ENCODE measurements at places on chromosomes 6 and 20. TPM values are rescaled to one million over a fixed set of nuclear protein-coding genes. Genes with fewer than 3 reads are reported as not detected.

APOM gene
- 1.8 TPM for total RNA-seq

GRCh38 chr6:51489133-51489532, 598.3 kb downstream of the PKHD1 start:
- no peak for DNase-seq

GRCh38 chr6:166483573-166484250, 101.0 kb upstream of the MPC1 start:
- DNase-seq: no peak

DNA sequence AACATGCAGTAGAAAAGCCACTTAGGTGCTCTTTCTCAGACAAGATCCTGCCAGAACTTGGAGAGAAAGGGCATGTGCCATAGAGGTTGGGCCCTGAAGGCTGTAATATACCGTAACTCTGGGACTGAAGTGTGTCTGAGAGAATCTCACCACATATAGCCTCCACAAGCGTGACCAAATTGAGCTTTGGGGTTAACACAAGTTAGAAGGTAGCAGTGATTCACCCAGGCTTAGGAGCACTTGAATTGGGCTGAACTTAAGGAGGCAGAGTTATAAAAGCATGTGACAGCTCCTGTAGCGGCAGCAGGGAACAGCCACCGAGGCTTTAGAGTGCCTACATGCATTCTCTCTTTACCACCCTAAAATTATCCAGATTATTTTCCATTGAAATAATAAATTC, 361.6 kb downstream of the PHF3 start:
- DNase-seq: no peak

- peak; percentile 51 for DNase-seq
These were observed 19.0 kb downstream of the DLL1 start for GRCh38 chr6:170271771-170272314.

BEND6 gene
- total RNA-seq: not detected

DNA sequence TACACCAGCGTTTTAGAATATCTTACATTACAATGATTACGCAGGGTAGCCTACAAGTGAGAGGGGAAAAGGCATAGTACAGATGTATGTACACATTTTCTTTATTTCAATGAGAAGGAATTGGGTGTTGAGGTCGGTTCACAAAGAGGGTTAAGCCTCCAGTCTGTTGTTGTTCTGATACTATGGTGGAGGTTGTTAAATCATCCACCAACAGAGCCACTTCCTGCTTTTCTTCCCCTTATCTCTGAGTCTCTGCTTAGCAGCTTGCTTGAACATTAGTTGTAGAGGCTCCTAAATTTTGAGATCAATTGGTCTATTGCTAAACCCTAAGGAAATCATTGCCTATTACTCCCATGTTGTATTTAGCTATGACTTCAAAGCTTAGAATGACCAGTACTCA, 7.3 kb downstream of the RGS17 start:
- no peak for DNase-seq

- peak; percentile 59 for DNase-seq
These were observed 30.6 kb downstream of the MRPL14 start for GRCh38 chr6:44096612-44097011.

RIMS1 gene
- total RNA-seq: not detected

DNA sequence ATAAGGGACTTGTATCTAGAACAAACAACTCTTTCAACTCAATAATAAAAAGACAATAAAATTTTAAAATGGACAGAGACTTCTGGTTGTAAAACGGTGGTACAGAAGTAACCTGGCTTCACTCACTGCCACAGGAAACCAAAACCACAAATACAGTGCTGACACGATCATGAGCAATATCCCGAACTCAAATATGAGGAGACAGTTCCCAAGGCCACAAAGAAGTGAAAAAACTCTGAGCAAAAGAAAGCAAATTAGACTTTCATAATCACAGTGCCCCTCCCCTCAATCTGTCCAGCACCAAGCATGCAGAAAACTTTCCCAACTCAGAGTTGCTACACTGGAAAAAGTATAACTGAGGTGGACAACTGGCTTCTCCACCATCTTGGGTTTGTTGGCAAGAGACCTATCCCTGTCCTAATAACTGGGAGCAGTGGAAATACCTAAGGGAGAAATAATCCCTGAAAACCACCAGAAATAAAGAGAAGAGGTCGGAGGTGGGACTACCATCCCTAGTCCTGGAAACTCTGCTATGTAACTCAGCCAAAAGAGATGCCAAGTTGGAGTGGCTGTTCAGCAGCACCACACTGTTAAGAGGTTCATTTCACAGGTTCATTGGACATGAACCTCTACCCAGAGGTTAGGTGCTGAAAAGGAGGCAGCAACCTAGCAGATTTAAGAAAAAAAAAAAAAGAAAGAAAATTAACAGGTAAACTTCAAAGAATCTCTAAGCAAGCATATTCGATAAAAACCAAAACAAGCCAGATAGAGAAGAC, 55.5 kb downstream of the REV3L start:
- no peak for DNase-seq
